ENCODE measurements at places on chromosomes 16 and 17.

DNA sequence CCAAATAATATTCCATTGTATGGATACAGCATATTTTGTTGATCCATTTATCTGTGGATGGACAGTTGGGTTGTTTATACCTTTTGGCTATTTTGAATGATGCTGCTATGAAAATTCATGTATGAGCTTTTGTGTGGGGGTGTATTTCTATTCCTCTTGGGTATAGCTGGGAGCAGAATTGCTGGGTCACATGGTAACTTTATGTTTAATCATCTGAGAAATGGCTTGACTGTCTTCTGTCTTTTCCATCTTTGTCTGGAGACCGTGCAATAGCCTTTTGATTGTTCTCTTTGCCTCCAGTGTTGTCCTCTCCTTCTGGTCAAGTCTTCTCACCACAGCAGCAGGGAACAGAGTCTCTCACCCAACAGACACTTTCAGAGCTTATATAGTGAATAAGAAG, 20.5 kb upstream of the MAF start:
- DNase-seq, result no peak

- DNase-seq, result peak; percentile 86
These were observed 14.6 kb downstream of the ATP5PD start for GRCh38 chr17:75031972-75032719.

DNA sequence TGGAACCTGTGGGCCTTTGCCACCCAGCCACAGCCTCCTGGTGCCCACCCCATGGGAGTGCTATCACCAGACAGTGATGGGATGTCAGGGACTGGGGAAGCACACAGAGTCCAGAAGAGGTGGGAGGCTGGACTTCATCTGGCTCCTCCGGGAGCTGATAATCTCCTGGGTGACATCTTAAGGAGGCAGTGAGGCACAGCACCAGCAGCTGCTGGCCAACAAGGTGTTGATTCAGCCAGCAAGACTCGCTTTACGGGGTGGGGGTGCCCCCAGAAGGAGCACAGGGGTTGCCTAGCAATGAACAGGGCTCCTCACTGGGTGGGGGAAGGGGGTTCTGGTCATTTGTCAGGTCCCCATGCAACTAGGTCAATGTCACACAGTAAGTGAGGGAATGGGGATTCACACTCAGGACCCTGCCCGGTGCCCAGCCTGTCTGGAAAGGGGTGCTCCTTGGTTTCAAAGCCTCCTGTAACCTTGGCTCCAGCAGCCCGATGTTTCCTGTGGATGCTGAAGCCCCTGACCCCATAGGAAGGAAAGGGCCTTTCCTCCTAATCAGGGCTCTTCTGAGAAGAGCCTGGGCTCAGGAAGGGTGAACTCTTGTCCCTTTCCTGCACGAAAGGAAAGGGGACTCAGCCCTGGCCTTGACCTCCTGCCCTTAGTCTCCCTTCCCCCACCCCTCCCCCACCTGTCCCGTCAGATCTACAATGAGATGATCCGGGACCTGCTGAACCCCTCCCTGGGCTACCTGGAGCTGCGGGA, 17.7 kb downstream of the KIF19 start:
- no peak for DNase-seq

DNA sequence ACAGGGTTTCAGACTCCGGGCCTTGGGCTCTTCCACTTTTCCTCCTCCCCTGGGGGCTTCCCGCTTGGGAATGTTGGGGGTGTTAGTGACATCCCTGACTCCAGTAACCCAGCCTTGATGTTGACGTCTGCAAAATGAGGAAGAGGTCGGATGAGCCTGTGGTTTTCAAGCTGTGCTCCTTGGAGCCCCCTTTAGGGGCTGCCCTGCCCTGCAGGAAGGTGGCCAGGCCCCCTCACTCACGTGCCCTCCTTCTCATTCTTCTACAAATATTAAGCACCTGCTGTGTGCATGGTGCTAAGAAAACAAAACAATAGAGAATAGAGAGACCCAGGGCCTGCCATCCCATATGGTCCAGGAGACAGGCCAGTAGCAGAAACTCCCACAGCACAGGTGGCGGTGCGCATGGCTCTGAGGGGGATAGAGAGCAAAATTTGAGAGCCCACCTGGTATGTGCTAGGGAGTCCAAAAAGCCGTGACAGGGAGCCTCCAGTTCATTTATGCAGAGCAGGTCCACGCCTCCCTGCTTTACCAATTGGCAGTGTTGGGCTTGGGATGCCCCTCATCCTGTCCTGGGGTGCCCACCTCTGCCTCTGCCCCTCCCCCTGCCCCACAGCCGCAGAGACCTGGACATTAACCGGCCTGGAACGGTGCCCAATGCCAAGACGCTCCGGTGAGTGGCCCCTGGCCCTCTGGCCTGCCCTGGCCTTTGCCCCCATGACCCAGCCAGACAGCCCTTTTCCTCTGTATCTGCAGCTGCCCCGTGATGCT, 7.4 kb downstream of the NDRG4 start:
- DNase-seq, result no peak

DNA sequence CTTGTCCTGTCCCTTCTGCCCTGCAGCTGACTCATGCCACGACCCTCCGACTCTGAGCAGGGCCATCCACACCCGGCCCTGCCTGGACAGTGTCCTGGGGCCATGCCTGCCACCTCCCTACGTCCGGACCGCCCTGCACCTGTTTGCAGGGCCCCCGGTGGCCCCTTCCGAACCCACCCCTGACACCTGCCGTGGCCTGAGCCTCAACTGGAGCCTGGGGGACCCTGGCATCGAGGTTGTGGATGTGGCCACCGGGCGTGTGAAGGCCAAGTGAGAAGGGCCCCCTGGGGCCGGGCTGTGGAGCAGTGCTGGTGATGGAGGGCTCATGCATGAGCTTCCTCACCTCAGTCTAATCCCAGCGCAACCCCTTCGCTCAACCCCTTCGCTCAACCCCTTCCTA, 5.1 kb downstream of the ADAD2 start:
- no peak for DNase-seq

DNA sequence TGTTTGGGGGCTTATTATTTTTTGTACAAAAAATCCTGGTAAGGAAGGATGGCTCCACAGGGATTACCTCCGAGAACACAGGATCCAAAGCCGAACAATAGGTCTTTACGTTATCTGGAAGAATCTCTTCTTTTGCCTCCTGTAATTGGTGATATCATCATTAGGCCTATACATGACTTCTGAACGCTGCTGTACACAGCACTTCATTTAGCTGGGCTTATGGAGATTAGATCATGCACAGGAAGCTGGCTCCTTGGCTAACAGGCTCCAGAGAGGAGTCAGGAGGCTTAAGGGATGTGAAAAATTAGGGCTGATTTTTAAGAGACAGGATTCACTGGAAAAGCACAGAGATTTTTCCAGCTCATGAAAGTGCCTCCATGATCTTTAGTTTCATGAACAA, 54.7 kb downstream of the TANGO6 start:
- no peak for DNase-seq

DNA sequence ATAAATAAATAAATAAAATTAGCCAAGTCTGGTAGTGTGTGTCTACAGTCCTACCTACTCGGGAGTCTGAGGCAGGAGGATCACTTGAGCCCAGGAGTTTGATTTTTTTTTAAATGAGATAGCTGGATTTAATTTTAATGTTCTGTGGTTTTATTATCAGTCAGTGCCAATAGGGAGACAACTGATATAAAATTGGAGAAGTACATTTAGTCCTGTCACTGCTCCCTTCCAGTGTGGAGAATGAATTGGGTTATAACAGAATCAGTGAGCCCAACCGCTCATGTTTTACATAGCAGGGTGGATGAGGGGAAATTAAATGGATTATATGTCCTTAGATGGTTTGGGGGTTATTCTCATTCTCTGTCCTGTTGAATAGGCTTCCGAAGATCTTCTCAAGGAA, 6.2 kb downstream of the NME1 start:
- no peak for DNase-seq

DNA sequence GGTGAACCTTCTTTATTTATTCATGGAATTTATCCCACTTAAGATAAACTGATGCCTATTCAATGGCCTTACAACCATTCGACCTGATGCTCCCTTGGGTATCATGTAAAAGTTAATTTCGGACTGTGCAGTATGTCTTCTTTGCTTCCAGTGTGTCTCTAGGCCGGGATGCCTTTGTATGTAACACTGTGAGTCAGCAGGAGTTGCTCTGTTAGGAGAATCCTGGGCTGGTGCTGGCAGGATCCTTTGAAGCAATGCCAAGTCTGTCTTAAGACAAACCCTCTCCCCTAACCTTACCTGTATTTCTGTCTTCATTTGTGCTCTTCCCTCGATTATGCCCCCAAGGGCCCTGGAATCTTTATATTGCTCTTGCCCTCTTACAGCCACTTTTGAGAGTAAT, 37.9 kb upstream of the ABCA8 start:
- DNase-seq, result no peak

GRCh38 chr16:88784074-88784855, 755 bp downstream of the PIEZO1 start:
- DNase-seq, result peak; percentile 67

Data from inflammatory macrophage (primary cell).